ENCODE measurements at places on chromosomes 7 and 10. TPM values are rescaled to one million over a fixed set of nuclear protein-coding genes. Genes with fewer than 3 reads are reported as not detected.
A peak's percentile ranks its signal among the peaks of the same experiment; 100 is the strongest.

DNA sequence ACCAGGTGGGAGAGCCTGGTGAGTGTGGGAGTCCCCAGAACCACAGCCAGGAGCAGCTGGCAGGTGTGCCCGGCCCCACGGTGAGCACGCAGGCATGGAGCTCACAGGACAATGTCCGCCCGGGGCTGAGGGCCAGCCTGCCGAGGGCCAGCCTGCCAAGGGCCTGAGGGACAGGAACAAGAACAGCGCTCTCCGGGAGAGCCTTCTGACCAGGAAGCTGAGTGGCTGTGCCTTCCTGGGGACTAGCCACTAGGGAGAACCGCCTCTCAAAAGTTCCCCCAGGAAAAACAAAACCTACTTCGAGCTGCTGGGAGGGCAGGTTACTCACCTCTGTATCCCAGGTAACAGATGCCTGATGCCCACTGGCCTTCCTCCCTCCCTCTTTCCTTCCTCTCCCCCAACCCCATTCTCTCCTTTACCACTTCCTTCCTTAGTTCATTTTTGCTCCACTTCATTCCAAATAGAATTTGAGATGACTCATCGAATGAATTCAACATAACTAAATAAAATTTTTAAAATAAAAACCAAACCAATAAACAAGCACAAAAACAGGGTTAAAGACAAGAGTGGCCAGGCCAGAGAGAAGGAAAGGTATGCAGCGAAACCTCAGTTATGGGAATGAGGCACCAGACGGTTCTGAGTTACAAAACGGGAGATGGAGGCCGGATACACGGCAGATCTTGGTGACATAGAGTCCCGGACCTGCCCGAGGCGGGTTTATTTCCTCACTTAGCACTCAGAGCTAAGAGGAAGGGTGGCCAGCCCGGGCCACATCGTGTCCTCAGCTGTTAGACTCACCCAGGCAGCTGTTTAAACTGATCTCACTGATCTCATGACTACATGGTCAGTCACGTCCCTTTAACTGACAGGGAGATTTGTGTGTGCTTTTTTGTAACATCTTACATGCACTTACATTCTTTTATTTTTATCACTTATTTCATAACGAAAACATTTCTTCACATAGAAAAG, 128.5 kb downstream of the TNS3 start:
- H3K4me3 ChIP-seq: no peak overlapping the region
- no peaks in the 10 kb centered on the region for H3K27me3 ChIP-seq
- peaks cover 7% of the 10 kb centered on the region for H3K4me1 ChIP-seq
- peak; percentile 91 for DNase-seq

The NUTM2E gene
- total RNA-seq: not detected

DNA sequence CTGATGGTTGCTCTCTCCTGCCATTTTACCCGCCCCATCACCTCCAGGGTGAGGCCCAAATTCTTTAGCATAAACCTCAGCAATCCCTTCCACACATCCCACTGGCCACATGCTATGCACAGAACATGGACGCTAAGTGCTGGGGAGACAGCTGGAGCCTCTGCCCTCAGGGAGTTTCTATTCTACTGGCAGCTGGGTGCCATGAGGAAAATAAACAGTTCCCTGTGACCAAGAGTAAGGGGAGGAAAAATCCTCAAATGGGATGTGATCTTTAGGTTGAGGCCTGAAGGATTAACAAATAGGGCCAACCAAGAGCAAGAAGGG, 1.2 kb downstream of the PARP12 start:
- H3K4me1 ChIP-seq: no peaks in the 10 kb centered on the region
- H3K36me3 ChIP-seq: no peaks in the 10 kb centered on the region
- no peaks in the 10 kb centered on the region for H3K27me3 ChIP-seq
- no peak overlapping the region for H3K4me3 ChIP-seq
- no peak for DNase-seq

The HIP1 gene
- 87.9 TPM for total RNA-seq

The ZNF212 gene
- 11.7 TPM for total RNA-seq

DNA sequence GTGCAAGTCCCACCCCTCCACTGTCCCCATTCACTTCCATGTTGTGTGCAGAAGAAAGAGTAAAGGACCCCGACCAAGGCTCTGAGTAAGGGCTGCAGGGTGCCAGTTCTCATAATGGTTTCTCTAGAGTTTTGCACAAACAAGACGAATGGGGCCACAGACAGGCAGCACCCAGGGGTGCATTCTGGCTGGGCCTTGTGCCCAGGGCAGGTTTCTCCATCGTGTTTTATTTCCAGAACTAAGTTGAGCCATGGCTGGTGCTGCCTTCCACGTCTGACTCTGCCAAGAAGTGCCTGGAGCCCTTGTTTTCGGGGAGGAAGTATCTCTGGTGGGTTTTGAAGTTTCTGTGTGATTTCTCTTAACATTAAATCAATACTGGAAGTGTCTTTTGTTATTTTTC, 95.0 kb upstream of the SDK1 start:
- no peaks in the 10 kb centered on the region for H3K27me3 ChIP-seq
- no peaks in the 10 kb centered on the region for H3K4me1 ChIP-seq
- DNase-seq: peak; percentile 24

GRCh38 chr10:88661577-88661976, 2.7 kb upstream of the LIPF start:
- DNase-seq: no peak
- no peak overlapping the region for H3K4me3 ChIP-seq
- H3K27me3 ChIP-seq: no peaks in the 10 kb centered on the region
- H3K27ac ChIP-seq: no peak overlapping the region
- H3K36me3 ChIP-seq: no peaks in the 10 kb centered on the region
- H3K4me1 ChIP-seq: no peaks in the 10 kb centered on the region

DNA sequence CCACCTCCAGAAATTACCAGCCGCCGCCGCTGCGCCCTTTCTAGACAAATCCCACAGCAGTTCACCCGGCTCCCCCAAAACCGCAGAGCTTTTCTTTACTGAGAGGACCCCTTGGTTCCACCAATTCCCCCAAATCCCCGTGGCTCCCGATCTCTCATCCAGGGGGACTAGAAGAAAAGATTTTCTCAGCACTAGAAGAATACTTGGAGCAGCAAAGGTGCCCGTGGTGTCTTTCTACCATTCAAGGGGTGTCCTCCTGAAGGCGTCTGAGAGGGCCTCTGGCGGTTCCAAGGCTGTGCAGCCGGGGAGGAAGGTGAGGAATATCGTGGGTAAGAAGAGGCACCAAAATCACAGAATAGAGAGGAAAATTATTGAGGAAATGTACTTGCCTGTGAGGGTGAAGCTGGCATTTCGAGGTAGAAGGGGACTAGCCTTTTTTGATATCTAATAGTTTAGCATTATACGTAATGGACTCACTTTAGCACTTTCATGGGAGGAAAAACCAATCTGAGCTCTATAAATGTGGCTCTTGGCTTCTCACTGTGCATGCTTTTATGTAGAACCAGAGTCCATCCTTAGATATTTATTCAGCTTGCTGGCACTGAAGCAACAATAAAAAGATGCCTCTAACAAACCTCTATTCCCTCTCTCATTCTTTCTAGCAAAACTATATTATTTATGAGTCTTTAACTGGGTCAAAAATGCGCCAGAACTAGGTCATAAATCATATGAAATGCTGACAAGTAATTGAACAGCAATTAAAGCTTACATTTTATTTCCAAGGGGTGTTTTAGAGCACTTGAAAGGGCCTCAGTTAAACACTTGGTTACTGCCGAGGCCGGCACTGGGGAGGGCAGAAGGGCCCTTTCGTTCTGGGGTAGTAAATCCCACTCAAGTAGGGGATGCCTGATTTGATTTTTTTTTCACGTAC, 13.8 kb upstream of the HOXA2 start:
- H3K4me3 ChIP-seq: peak overlapping the region; percentile 53
- H3K27me3 ChIP-seq: no peaks in the 10 kb centered on the region
- no peak for DNase-seq
- no peaks in the 10 kb centered on the region for H3K4me1 ChIP-seq
- H3K36me3 ChIP-seq: no peaks in the 10 kb centered on the region

The CRPPA gene
- 2.1 TPM for total RNA-seq

The USP6NL gene
- 12.5 TPM for total RNA-seq

DNA sequence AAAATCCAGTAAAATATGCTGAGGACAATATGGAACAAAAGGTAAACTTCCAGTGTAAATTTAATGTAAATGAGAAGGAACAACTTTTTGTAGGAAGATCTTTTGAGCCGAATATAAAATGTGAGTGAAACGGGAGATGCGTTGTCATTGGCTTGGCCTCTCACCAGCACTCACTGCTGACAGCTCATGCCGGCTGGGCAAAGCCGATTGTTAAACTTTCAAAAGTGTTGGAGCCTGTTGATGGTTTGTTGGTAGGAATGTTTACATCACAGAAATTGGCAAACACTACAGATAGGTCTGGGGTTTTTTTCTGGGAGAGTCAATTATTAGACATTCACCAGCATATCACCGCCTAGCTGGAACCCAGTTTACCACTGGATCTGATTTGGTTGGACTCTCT, 6.1 kb downstream of the PSTK start:
- H3K36me3 ChIP-seq: no peaks in the 10 kb centered on the region
- no peak overlapping the region for H3K4me3 ChIP-seq
- no peak for DNase-seq
- no peaks in the 10 kb centered on the region for H3K27me3 ChIP-seq
- no peak overlapping the region for H3K27ac ChIP-seq

DNA sequence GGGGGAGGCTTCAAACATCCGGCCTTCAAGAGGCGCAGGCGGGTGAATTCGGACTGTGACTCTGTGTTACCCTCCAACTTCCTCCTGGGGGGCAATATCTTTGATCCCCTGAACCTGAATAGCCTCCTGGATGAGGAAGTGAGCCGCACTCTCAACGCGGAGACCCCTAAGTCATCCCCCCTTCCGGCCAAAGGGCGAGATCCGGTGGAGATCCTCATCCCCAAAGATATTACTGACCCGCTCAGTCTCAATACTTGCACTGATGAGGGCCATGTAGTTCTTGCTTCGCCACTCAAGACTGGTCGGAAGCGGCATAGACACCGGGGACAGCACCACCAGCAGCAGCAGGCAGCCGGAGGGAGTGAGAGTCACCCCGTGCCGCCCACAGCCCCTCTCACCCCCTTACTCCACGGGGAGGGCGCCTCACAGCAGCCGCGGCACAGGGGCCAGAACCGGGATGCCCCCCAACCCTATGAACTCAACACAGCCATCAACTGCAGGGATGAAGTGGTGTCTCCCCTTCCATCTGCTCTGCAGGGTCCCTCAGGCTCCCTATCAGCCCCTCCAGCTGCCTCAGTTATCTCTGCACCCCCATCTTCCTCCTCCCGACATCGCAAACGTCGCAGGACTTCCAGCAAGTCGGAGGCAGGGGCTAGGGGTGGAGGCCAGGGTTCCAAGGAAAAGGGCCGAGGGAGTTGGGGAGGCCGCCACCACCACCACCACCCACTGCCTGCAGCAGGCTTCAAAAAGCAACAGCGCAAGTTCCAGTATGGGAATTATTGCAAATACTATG, 1.1 kb downstream of the MEPCE start:
- no peaks in the 10 kb centered on the region for H3K27me3 ChIP-seq
- H3K36me3 ChIP-seq: no peaks in the 10 kb centered on the region

The TMEM213 gene
- not detected for total RNA-seq

GRCh38 chr10:22684699-22685098, 29.7 kb downstream of the PIP4K2A start:
- no peak overlapping the region for H3K4me3 ChIP-seq
- peaks cover 5% of the 10 kb centered on the region for H3K4me1 ChIP-seq
- no peaks in the 10 kb centered on the region for H3K36me3 ChIP-seq
- H3K27me3 ChIP-seq: no peaks in the 10 kb centered on the region

DNA sequence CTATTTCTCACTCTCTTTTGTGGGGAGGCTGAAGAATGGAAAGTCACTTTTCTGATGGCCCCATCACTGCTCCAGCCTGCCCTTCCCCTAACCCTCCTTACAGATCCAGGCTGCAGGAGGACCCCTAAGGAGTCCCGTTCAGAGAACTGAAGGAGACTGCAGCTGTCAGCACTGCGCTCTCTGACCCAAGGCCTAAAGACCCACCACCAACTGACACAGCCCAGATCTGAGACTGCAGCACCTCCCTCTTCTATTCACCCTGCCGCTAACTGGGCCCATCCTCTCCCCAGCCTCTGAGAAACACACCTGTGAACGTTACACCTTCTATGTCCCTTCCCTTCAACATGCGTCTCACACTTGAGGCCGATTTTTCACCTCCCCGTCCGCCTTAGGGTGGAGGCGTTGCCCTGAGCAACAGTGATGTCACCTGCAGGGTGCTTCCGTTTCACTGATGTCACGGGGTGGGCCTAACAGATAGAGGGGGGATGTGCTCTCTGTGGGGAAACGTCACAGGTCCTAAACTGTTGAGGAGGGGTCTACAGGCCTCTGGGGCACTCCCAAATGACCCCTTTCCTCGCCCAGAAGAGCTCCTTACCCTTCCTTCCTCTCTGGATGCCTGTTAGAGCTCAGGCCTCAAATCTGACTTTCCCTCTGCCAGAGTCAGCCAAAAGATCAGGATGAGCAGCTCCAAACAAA, 5.1 kb downstream of the ITPRIP start:
- H3K4me1 ChIP-seq: peaks cover 2% of the 10 kb centered on the region
- H3K27me3 ChIP-seq: no peaks in the 10 kb centered on the region
- no peak overlapping the region for H3K27ac ChIP-seq
- no peak for DNase-seq
- H3K4me3 ChIP-seq: no peak overlapping the region
- H3K36me3 ChIP-seq: no peaks in the 10 kb centered on the region

DNA sequence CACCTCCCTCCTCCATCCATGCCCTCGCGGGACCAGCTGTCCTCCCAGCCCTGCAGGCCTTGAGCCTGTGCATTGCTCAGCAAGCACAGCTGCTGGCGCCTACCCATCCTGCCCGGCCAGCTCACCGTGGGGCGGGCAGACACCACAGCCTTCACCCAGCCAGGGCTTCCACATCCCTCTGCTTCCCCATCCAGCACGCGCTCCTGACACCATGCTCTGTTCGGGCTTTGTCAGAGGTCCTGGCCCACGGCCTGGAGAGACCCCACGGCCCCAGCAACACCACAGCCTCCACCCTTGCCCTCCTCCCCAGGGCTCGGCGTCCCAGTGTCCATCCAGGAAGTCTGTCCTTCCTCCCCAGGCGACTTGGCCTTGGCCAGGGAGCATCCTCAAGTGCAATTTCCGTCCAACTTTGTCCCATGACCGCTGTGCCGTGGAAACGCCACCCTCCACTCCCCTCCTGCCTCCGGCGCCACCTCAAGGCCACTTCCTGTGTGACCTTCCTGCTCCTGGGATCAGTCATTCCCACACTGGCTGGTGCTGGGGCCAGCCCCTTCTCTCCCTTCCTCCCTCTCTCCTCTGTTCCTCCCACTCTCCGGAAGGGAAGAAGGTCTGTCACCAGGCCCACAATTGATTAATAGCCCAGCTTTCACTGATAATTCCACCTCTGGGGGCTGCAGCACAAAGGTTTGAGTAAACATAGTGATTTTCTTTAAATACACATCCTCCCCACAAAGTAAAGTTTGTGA, 71.5 kb upstream of the SMNDC1 start:
- H3K36me3 ChIP-seq: no peaks in the 10 kb centered on the region
- H3K4me3 ChIP-seq: no peak overlapping the region
- no peaks in the 10 kb centered on the region for H3K27me3 ChIP-seq
- no peaks in the 10 kb centered on the region for H3K4me1 ChIP-seq
- peak; percentile 49 for DNase-seq

GRCh38 chr7:1569440-1569832, 396 bp downstream of the PSMG3 start:
- peak overlapping the region; percentile 66 for H3K4me3 ChIP-seq
- DNase-seq: no peak
- H3K36me3 ChIP-seq: no peaks in the 10 kb centered on the region
- no peaks in the 10 kb centered on the region for H3K4me1 ChIP-seq
- no peak overlapping the region for H3K27ac ChIP-seq
- H3K27me3 ChIP-seq: no peaks in the 10 kb centered on the region

The GRM8 gene
- total RNA-seq: not detected

The ITPRID1 gene
- total RNA-seq: not detected

- no peaks in the 10 kb centered on the region for H3K4me1 ChIP-seq
- H3K4me3 ChIP-seq: no peak overlapping the region
- H3K27ac ChIP-seq: no peak overlapping the region
- no peaks in the 10 kb centered on the region for H3K27me3 ChIP-seq
Measured at GRCh38 chr7:117972606-117973005, 99.4 kb upstream of the CTTNBP2 start.

GRCh38 chr7:88363249-88363648, 56.6 kb upstream of the STEAP4 start:
- H3K4me1 ChIP-seq: no peaks in the 10 kb centered on the region
- H3K36me3 ChIP-seq: no peaks in the 10 kb centered on the region
- DNase-seq: no peak
